ENCODE measurements at places on chromosomes 3 and 15. TPM values are rescaled to one million over a fixed set of nuclear protein-coding genes. Genes with fewer than 3 reads are reported as not detected.

The ZCWPW2 gene
- total RNA-seq: 3.0 TPM

The ARL8B gene
- 54.5 TPM for total RNA-seq

The CXCR6 gene
- 0.39 TPM for total RNA-seq

The PSMA4 gene
- total RNA-seq: 97.4 TPM

The TMPRSS7 gene
- total RNA-seq: not detected
